ENCODE measurements at places on chromosomes 11 and 22.
A peak's percentile ranks its signal among the peaks of the same experiment; 100 is the strongest.

DNA sequence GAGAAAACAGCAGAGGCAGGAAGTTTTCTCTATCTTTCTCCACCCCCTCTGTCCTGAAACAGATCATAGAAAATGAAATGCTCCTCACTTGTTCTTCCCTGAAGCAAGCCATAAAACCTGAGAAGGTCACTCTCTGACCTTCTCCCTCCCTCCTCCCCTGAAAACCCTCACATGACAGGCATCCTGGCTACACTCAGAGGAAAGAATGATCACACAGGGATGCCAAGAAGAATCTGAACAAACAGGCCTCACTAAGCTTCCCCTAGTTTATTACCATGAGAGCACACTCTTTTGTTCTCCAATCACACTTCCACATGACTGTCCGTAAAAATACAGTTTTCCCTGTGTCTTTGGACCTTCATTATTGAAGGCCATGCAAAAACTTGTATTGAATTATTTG is 300.1 kb downstream of the BUD13 start:
- peak overlapping the region; percentile 81 for H3K27ac ChIP-seq
- H3K4me1 ChIP-seq, result peaks cover 32% of the 10 kb centered on the region
- peak; percentile 69 for DNase-seq
- no peak overlapping the region for H3K4me3 ChIP-seq

- DNase-seq, result peak; percentile 32
- no peaks in the 10 kb centered on the region for H3K4me1 ChIP-seq
- H3K4me3 ChIP-seq, result no peak overlapping the region
- no peak overlapping the region for H3K27ac ChIP-seq
- H3K27me3 ChIP-seq, result no peaks in the 10 kb centered on the region
Measured at GRCh38 chr11:60130496-60130895, 42.0 kb downstream of the MS4A2 start.

- H3K36me3 ChIP-seq, result no peaks in the 10 kb centered on the region
- DNase-seq, result no peak
- H3K27ac ChIP-seq, result no peak overlapping the region
Measured at GRCh38 chr11:107706531-107706930, 5.3 kb downstream of the SLN start.

GRCh38 chr11:36110668-36111410 is 167.0 kb downstream of the LDLRAD3 start:
- H3K36me3 ChIP-seq, result no peaks in the 10 kb centered on the region
- no peak overlapping the region for H3K27ac ChIP-seq
- H3K27me3 ChIP-seq, result no peaks in the 10 kb centered on the region

- no peaks in the 10 kb centered on the region for H3K4me1 ChIP-seq
- H3K27me3 ChIP-seq, result no peaks in the 10 kb centered on the region
- no peak for DNase-seq
- H3K36me3 ChIP-seq, result no peaks in the 10 kb centered on the region
Measured at GRCh38 chr11:118223570-118223969, 1.2 kb downstream of the JAML start.

DNA sequence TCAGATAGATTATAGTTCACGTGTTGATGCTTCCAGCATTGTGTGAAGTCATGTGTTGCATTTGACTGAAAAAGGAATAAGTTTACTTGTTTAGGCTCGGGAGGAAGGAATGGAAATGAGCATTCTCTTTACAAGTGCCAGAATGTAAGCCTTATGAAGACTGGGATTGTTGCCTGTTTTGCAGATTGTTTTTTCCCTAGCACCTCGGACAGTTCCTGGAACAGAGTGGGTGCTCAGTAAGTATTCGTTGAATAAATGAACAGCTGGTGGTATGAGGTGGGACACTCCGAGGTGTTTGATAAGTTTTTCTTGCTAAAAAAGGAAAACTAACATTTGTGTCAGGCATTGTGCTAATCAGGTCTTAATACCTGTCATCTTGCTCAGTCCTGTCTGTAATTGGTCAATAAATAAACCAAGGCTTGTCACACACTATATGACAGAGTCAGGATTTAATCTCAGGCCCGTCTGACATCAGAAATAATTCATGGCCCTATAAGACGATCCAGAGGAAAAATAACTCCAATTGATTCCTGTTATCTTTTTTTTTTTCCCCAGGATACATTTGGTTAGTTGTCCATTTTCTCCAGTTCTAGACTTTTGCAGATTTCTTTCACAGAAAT is 304.7 kb downstream of the NELL1 start:
- H3K4me3 ChIP-seq, result no peak overlapping the region
- H3K27me3 ChIP-seq, result no peaks in the 10 kb centered on the region
- H3K36me3 ChIP-seq, result no peaks in the 10 kb centered on the region
- no peaks in the 10 kb centered on the region for H3K4me1 ChIP-seq

DNA sequence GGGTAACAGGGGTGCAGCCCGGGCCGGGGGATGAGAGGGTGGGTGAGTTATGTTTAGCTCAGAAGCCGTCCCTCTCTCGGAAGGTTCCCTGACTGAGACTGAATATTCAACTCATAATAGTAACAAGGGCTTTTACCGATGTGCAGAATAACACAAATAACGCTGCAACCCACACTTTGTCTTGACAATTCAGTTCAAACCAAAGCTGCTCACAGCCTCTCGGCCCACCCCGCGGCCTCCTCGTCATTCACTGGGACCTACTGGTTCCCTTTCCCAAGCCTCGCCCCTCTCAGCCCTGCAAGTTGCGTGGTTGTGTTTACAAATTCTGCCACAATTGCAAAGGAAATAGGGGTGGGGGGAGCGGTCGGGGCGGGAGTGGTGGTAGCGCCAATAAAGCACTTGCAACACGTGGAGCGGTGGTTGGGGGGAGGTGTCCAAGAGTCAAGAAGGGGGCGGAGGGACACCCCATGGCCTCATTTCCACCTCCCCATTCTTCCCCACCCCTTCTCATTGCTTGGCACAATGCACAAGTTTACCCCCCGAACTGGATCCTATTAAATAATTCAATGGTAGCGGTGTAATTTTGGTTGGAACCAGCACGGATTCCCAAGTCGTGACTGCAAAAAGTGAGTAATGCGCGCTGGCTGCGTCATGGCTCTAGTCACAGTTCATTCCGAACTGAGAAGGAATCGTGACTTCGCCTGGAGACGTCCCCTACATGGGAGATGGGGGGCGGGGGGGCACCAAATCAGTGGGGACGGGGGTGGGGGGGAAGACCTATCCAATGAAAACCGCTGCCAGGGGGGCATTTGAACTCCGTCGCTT is 102.0 kb upstream of the HSD17B12 start:
- peaks cover 95% of the 10 kb centered on the region for H3K27me3 ChIP-seq
- no peaks in the 10 kb centered on the region for H3K36me3 ChIP-seq
- H3K27ac ChIP-seq, result no peak overlapping the region
- DNase-seq, result no peak
- H3K4me1 ChIP-seq, result peaks cover 16% of the 10 kb centered on the region

GRCh38 chr11:129544691-129545090 is 169.0 kb downstream of the BARX2 start:
- no peak for DNase-seq
- H3K36me3 ChIP-seq, result no peaks in the 10 kb centered on the region
- no peaks in the 10 kb centered on the region for H3K27me3 ChIP-seq
- no peak overlapping the region for H3K4me3 ChIP-seq
- no peak overlapping the region for H3K27ac ChIP-seq

DNA sequence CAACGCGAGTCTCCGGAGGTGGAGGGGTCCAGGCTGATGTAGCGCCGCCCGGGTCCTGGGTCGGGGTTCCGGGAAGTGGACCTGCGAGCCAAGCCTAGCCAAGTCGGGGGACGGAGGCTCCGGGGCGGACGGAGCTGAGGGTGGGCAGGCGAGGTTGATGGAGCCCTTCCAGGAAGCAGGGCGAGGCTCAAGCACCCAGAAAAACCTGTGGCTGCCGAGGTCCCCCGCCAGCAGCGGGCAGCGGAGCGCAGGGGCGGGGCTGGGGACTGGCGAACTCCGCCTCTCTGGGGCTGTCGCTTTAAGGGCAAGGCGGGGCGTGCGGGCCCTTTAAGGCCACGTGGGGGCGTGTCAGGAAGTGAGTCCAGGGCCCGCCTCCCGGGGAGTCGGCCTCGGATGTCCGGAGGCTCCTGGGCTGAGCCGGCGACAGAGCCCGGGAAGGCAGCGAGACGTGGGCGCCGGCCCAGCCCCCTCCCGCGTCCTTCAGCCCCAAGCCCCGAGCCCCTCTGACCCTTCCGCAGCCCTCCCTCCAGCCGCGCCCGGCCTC is at the start of gene SLC35C1:
Gene SLC35C1, plus strand, starts transcription at position 389 of the 544 bp plus-strand sequence. CDS start 653 bp downstream, outside the sequence.
- H3K36me3 ChIP-seq, result no peaks in the 10 kb centered on the region
- H3K4me3 ChIP-seq, result peak within 1 kb of the TSS; percentile 81
- DNase-seq, result peak; percentile 99
- peak within 1 kb of the TSS; percentile 95 for H3K27ac ChIP-seq

GRCh38 chr22:29072193-29072978 is 449 bp upstream of the KREMEN1 start:
- peaks cover 13% of the 10 kb centered on the region for H3K4me1 ChIP-seq
- H3K27ac ChIP-seq, result peak overlapping the region; percentile 39
- DNase-seq, result peak; percentile 97
- no peaks in the 10 kb centered on the region for H3K36me3 ChIP-seq
- no peak overlapping the region for H3K4me3 ChIP-seq
- H3K27me3 ChIP-seq, result no peaks in the 10 kb centered on the region
